Osteocyte (in vitro differentiated cells): ENCODE measurements at places on chromosomes 16 and 17. TPM values are rescaled to one million over a fixed set of nuclear protein-coding genes. Genes with fewer than 3 reads are reported as not detected.

The HNF1B gene
- total RNA-seq, result 7.3 and 8.1 TPM in 2 replicates

DNA sequence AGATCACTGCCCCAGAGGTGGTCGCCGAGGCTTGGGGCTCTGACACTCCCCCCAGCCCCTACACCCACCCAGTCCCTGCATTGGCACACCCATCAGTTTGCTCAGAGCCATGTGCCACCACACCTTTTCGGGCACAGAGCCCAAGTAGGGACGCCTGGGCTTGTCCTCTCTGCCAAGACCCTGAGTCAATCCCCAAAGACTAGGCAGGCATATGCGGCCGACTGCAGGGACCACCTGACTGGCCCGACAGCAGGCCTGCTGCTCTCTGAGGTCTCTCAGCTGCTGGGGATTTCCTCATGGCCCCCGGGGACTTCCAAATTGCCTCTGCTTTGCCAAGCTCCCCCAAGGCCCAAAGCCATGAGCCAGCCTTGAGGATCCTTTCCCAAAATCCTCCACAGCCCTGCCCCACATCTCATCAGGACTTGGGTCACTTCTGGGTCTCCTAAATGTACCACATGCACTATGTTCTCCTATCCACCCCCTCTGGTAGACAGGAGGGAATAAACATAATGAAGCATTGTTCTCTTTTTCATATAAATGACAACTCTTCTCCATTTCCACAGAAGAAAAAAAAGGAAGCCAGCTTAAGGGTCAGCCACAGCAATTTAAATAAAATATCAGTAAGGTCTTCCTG, 30.6 kb downstream of the MYO18A start:
- H3K4me1 ChIP-seq, result peaks cover 40% of the 10 kb centered on the region
- H3K27me3 ChIP-seq, result no peaks in the 10 kb centered on the region
- H3K4me3 ChIP-seq, result peak overlapping the region; percentile 69
- no peaks in the 10 kb centered on the region for H3K36me3 ChIP-seq
- DNase-seq, result no peak
- peak overlapping the region; percentile 64 for H3K27ac ChIP-seq

GRCh38 chr17:28501421-28502284, 4.5 kb upstream of the FOXN1 start:
- H3K4me3 ChIP-seq, result no peak overlapping the region
- H3K27me3 ChIP-seq, result peaks cover 22% of the 10 kb centered on the region
- peaks cover 5% of the 10 kb centered on the region for H3K4me1 ChIP-seq
- H3K36me3 ChIP-seq, result no peaks in the 10 kb centered on the region
- H3K27ac ChIP-seq, result no peak overlapping the region

The CPD gene
- 70.1 and 72.4 TPM in 2 replicates for total RNA-seq

- peaks cover 38% of the 10 kb centered on the region for H3K27me3 ChIP-seq
- H3K36me3 ChIP-seq, result no peaks in the 10 kb centered on the region
- H3K27ac ChIP-seq, result no peak overlapping the region
Measured at GRCh38 chr16:49545741-49546448, 172.3 kb downstream of the C16orf78 start.

- no peak for DNase-seq
- no peak overlapping the region for H3K4me3 ChIP-seq
- H3K36me3 ChIP-seq, result no peaks in the 10 kb centered on the region
- no peaks in the 10 kb centered on the region for H3K4me1 ChIP-seq
- H3K27ac ChIP-seq, result no peak overlapping the region
Measured at GRCh38 chr17:71115669-71115972, 946.3 kb downstream of the KCNJ2 start.

GRCh38 chr16:5560084-5560483, 462.5 kb upstream of the EEF2KMT start:
- no peak for DNase-seq
- H3K4me1 ChIP-seq, result no peaks in the 10 kb centered on the region
- H3K27ac ChIP-seq, result no peak overlapping the region

The ZP2 gene
- total RNA-seq, result not detected in 2 replicates

DNA sequence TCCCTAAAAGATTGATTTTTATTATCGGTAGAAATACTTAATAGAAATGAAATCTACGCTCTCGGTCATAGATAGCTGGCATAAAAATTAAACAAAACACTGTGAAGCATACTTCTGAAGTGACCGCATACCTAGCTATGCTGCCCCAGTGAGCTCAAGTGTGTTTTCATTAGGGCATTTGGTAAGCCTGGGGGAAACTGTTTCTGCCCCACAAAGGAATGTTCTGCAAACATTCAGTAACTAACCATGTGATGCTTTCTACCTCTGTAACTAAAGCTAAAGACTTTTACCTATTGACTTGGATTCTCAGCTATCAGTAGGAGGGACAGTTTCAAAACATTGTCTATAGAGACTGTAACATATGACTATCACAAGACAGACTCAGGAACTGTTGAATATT, 93.5 kb upstream of the HSBP1 start:
- no peak for DNase-seq
- peaks cover 29% of the 10 kb centered on the region for H3K4me1 ChIP-seq
- H3K27ac ChIP-seq, result no peak overlapping the region
- no peaks in the 10 kb centered on the region for H3K36me3 ChIP-seq

DNA sequence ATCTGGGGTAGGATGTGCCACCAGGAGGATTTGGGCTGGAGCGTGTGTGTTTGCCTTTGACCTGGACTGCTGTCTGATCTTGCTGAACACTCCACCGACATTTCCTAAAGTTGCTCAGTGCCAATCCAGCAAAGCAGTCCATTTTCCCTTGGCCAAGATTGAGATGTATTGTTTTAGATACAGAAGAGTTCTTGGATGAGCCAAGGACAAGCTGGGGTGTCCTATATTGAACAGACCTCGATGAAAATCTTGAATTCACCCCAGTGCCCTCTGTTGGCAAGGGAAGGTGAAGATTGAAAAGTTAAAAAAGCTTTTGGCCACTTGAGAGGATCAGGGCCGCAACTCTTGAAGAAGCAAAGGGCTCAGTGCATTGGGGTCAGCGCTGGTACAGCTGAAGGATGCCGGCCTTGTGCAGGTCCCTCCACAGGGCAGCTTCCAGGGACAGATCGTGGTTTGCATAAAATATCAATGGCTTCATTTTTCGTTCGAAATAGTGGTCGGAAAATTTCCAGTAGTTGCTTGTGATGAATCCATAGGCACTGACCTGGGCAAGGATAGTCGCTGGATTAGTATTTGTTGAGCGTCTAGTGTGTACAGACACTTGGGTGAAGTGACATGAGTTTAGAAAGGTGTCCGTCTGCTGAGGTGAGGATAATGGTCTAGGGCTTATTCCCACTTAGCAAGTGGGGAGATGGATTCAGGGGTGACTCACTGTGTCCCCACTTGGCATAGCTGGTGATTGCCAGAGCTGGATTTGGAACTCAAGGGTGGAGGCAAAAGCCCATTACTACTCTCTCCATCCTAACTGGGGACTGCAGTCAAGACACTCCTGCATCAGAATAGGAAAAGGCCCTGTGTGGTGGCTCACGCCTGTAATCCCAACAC, 19.7 kb downstream of the ST6GALNAC2 start:
- peaks cover 17% of the 10 kb centered on the region for H3K4me1 ChIP-seq
- H3K27ac ChIP-seq, result no peak overlapping the region
- no peak overlapping the region for H3K4me3 ChIP-seq
- DNase-seq, result no peak
- no peaks in the 10 kb centered on the region for H3K27me3 ChIP-seq
